ENCODE measurements at places on chromosomes 13 and 19. TPM values are rescaled to one million over a fixed set of nuclear protein-coding genes. Genes with fewer than 3 reads are reported as not detected.

BORA gene
- 4.4 TPM for total RNA-seq

UBE2L5 gene
- total RNA-seq = not detected

TSEN34 gene
- total RNA-seq = 51.0 TPM

FXYD1 gene
- 34.8 TPM for total RNA-seq

VSTM1 gene
- not detected for total RNA-seq

Data from camera-type eye (tissue), 1 donor.